ENCODE measurements at places on chromosomes 4 and X.

DNA sequence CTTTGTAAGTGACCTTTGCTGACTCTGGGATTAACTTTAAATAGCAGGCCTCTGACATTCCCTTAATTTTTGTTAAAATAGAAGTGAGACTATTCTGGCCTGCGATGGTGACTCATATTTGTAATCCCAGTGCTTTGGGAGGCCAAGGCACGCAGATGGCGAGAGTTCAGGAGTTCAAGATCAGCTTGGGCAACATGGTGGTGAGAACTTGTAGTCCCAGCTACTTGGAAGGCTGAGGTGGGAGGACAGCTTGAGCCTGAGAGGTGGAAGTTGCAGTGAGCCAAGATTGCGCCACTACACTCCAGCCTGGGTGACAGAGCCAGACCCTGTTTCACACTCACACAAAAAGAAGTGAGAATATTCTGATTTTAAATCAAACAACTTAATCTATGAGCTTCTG is 27.3 kb downstream of the ZNF330 start:
- DNase-seq, result no peak

GRCh38 chrX:115339441-115340025 is 50.0 kb downstream of the LUZP4 start:
- DNase-seq, result no peak

- no peak for DNase-seq
These were observed 78.4 kb downstream of the IRF2 start for GRCh38 chr4:184395971-184396391.

- DNase-seq, result peak; percentile 10
These were observed 165.1 kb downstream of the TSPAN5 start for GRCh38 chr4:98493296-98493695.

GRCh38 chrX:136369377-136369776 is 68.6 kb downstream of the ADGRG4 start:
- no peak for DNase-seq

DNA sequence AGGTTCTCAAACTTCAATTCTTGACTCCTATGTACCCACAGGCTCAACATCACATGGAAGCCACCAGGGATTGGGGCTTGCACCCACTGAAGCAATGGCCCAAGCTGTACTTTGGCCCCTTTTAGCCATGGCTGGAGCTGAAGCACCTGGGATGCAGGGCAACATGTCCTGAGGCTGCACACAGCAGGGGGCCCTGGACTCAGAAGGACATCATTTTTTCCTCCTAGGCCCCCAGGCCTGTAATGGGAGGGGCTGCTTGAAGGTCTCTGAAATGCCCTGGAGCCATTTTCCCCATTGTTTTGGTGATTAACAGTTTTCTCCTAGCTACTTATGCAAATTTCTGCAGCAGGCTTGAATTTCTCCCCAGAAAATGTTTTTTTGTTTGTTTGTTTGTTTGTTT is 465.1 kb upstream of the PCDH10 start:
- peak; percentile 15 for DNase-seq

DNA sequence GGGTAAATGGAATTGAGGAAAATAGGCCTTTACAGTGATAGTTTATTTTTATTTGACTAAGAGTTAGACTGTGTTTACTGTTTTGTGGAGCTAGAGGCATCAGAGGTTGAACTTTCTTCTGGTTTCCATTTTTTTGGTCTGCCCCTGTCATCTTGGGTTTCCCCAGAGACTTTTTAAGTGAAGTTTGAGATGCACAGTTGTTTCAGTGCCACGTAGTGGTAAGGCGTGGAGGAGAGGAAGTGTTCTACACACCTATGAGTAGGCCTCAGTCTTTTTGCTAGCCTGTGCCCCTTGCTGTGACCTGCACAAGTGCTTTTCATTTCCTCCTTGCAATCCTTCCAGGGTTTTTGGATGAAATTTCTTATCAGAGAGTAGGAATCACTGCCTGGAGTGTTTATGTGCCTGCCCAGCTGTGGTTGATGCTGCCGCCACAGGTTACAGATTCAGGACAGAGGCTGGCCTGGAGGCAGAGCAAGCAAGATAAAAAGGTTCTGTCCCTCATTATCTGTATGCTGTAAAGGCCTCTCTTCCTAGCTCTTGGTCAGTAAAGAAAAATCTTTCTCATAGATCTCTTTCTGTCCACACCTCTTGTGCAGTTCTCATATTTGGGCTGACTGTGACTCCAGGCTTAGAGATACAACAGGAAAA is 12.5 kb upstream of the HSFX4 start:
- DNase-seq, result peak; percentile 23

GRCh38 chrX:83934220-83934619 is 73.3 kb downstream of the CYLC1 start:
- DNase-seq, result no peak

GRCh38 chrX:103716962-103717361 is 6.3 kb downstream of the TMEM31 start:
- no peak for DNase-seq

DNA sequence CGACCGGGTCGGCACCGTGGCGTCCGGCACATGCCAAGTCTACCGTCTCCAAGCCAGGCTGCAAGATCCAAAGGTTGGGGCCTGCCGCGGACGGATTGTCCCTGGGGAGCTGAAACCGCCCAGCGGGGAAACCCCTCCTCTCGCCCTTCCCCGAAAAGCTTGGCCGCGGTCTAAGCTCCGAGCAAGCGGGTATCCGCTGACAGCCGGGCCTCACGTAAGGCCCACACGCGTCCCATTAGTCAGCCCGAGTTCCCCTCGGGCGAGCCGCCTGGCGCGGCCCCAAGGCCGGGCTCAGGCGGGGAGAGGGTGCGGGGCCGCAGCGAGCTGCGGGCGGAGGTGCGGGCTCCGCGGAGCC is 6.8 kb upstream of the BCOR start:
- peak; percentile 51 for DNase-seq

DNA sequence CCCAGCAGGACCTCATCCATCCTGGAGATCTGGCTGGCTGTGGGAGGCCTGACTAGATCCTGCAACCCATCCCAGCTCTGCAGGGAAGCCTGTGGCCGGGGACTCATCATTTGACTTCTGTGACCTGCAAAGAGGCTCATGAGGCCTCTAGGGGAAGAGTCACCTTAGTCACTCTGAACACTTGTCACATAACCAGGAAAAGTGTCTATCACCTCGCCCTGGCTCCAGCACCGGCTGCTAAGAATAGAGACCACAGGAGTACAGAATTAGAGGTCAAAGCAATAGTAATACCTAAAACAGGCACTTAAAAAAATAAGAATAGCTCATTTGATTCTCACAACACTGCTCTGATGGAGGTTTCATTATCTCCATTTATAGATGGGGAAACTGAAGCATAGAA is 3.8 kb upstream of the NSG1 start:
- no peak for DNase-seq

DNA sequence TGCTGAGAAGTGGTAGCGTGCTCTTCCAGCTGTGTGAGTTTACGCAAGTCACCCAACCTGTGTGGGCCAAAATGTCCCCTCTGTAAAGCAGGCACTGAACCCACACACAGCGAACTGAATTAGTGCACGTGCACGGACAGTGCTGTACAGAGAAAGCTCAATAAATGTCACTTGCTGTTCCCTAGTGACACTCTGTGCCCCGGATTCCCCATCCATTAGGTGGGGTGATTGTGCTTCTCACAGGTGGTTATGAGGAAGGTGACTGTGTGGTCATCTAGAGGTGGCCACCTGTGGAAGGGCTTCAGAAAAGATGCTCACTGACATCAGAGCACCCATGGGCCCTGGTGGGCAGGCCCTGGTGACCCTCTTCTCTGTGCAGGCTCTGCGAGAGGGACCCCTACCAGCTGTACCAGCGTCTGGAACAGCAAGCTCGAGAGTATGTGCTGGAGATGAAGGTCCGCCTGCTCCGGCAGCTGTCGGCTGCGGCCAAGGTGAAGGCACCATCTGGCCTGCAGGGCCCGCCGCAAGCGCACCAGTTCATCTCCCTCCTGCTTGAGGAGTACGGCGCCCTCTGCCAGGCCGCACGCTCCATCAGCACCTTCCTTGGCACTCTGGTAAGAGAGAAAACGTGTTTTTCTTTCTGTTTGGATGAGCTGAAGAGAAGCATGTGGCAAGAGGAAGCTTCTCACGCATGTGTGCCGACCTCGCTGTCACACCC is 94.3 kb downstream of the FAM193A start:
- DNase-seq, result no peak

- DNase-seq, result no peak
These were observed 47.6 kb upstream of the PRSS12 start for GRCh38 chr4:118400356-118400755.

GRCh38 chr4:9832640-9833039 is 51.2 kb downstream of the DRD5 start:
- no peak for DNase-seq

GRCh38 chrX:125202591-125203248 is 117.0 kb upstream of the TEX13C start:
- peak; percentile 22 for DNase-seq

DNA sequence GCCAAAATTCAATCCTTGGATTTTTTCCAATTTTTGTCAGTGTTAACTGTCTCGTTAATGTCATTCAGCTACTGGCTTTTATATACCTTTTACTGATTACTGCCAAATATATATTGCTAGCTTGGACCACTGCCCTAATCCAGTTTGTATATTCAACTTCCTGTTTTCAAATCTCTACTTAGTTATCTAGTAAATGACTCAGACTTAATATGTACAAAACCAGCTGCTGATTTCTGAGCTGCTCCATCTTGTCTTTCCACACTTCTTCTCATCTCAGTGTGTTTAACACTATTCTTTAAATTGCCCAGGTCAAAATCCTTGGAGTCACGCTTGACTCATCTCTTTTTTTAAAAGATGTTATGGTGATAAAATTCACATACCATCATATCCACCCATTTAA is 1196.7 kb downstream of the RAPGEF2 start:
- no peak for DNase-seq

- DNase-seq, result no peak
These were observed 19.5 kb downstream of the KIAA0232 start for GRCh38 chr4:6802025-6802424.

DNA sequence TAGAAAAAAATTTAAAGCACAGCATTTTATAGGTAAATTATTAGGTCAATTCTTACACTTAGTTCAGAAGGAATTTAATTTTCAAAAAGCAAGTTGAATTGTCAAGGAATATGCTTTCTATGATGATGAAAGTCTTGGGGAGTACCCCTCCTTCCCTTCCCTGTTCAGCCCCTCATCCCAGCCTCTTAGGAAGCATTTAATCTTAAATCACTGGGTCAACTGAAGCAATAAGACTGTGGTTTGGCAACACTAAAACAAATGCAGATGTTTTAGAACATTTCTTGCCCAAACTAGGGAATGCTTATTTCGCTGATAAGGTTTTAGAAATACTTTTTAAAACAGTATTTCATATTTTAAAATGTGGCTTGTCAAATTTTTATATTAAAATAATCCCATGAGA is 19.1 kb upstream of the ARSJ start:
- no peak for DNase-seq

- DNase-seq, result no peak
These were observed 19.5 kb upstream of the NFXL1 start for GRCh38 chr4:47933840-47934239.

DNA sequence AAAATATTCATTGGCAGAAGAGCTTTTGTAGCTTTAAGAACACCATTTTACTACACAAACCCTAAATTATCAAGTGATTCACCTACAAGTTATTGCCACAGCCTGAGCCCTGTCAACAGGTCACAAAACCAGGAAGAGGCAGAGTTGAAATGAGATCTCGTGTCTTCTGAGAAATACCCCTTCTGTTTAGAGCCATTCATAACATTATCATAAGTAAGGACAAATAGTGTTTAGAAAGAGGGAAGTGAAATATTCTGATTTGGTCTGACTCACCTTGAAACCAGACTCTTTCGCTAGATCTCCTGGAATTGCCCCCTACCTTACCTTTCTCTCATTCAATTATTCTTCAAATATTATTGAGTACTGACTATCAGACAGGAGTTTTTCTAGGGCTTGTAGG is 5.9 kb downstream of the ETDB start:
- no peak for DNase-seq

DNA sequence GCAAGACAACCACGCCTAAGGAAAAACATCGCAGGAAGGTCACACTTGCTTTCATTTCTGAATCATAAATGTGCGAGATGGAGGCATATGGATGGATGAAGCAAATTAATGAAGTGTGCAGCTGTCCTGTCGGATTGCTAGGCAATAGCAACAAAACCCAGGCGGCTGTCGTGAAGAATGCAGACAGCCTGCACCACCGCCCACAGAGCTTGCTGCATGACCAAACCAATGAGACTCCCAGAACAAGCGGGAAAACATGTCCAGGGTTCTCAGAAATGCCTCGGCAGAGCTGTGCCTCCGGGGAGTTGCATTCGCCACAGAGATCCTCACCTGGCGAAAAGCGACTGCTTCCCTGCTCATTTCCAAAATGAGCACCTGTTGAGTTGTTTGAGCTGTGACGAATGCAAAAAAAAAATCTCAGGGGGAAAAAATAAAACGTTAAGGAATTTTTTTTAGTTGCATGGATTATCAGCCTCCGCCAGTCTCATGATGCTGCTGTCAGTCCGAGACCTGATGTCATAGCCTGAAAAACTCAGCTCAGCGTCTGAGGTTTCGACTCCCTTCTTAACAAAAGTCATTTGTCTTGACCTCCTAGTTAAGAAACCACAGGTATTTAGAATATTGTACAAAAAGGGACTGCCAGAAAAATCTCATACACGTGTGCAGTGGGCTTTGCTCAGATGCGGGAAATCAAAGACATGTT is 155.5 kb upstream of the MXRA5 start:
- no peak for DNase-seq

DNA sequence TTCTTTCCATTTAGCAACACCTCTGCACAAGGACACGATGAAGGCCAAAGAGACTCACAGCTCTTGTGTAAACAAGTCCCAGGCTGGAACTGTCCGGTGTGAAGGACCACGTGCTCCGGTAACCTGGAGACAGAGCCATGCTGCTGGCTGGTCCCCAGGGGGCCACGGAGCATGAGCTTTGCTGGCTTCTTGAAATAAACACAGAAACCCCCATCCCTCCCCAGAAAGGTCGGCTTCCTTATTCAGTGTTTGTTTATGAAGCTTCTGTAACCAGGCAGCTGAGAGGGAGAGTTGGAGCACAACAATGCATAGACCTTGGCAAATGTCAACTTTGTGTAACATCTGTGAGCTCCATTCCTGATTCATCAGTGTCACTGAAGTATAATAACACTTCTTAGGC is 109.4 kb downstream of the GPR143 start:
- no peak for DNase-seq

DNA sequence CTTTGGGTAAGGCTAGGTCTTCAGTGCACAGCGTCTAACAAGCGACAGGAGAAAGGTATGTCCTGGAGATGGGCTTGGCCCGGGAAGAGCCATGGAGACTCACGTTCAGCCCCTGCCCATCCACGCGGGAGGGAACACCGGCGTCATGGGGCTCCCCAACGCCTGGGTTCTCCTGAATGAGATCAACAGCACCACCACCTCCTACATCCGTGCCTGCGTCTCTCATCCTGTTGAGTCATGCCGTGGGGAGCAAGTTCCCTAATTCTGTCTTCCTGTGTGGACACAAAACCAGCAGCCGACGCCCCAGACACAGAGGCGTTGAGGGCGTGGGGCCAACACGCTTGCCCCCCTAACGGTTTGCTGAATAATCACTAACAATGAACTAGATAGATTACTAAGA is 20.1 kb upstream of the IL3RA start:
- DNase-seq, result peak; percentile 59

- DNase-seq, result no peak
These were observed 233.5 kb upstream of the GYPA start for GRCh38 chr4:144374065-144374464.

- no peak for DNase-seq
These were observed 1.6 kb downstream of the KLHL13 start for GRCh38 chrX:118114971-118115370.

Measured in activated T-cell treated with anti-CD3 and anti-CD28 coated beads, Interleukin-2, amount 50 U/mL, for 48 hours (primary cell).